ENCODE measurements at places on chromosomes 1 and 21. TPM values are rescaled to one million over a fixed set of nuclear protein-coding genes. Genes with fewer than 3 reads are reported as not detected.
A peak's percentile ranks its signal among the peaks of the same experiment; 100 is the strongest.

Gene FAM72D
- total RNA-seq, result 0.32 TPM

Gene KCND3
- 19.7 TPM for total RNA-seq

Gene RAVER2
- 30.1 TPM for total RNA-seq

Gene VANGL1
- 5.2 TPM for total RNA-seq

Gene VANGL2
- total RNA-seq, result 1.9 TPM

Gene C1orf74
- total RNA-seq, result 1.9 TPM

Gene NRAS
- total RNA-seq, result 5.9 TPM

Gene FCAMR
- total RNA-seq, result not detected

Gene BRDT
- total RNA-seq, result not detected

Gene ITLN2
- not detected for total RNA-seq

Gene CRYAA
- total RNA-seq, result not detected

Gene GJA4
- 20.9 TPM for total RNA-seq

Gene TMPRSS15
- not detected for total RNA-seq

- peak; percentile 42 for DNase-seq
These were observed 56.2 kb downstream of the ST3GAL3 start for GRCh38 chr1:43763497-43763973.

- DNase-seq, result no peak
These were observed 15.1 kb upstream of the PODN start for GRCh38 chr1:53046930-53047329.

GRCh38 chr21:35565204-35565611, 495.1 kb downstream of the SETD4 start:
- DNase-seq, result no peak

- DNase-seq, result no peak
These were observed 553.4 kb downstream of the LTN1 start for GRCh38 chr21:28439251-28439650.

- no peak for DNase-seq
These were observed 81.8 kb downstream of the LYST start for GRCh38 chr1:235784950-235785349.

DNA sequence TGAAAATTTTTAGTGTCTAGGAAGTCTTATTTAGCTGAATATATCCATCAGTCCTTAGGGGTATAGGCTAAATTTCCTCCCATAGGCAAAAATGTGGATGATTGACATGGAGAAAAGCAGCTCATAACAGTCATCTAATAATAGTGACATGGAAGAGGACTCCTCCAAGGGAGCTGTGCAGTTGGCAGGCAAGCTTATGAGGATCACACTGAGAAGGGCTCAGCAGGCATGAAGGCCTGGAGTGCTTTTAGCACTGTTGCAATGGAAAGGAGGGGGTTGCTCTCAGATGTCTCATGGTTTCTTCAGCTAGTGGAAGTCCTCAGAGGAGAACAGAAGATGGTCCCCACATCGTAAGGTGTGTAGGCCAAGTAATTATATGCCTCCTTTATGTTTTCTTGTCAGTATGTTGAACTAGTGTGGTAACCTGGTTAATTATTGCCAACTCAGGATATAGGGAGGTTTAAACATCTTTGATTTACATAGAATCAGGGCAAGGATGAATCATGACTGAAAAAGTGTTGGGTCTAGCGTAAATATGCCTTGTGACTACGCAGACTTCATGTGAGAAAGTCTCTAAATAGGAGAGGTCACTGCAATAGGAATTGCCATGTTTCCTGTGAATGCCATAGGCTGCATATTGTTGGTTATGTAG, 18.9 kb downstream of the VN1R5 start:
- DNase-seq, result no peak

- no peak for DNase-seq
These were observed 9.3 kb downstream of the C1QB start for GRCh38 chr1:22662318-22662717.

- peak; percentile 79 for DNase-seq
These were observed 2.5 kb downstream of the COL6A1 start for GRCh38 chr21:45983981-45984551.

GRCh38 chr1:74733604-74734484, 892 bp downstream of the TYW3 start:
- DNase-seq, result no peak

GRCh38 chr1:35958558-35958957, 27.7 kb downstream of the AGO3 start:
- no peak for DNase-seq

GRCh38 chr1:6867729-6868659, 82.7 kb downstream of the CAMTA1 start:
- no peak for DNase-seq

DNA sequence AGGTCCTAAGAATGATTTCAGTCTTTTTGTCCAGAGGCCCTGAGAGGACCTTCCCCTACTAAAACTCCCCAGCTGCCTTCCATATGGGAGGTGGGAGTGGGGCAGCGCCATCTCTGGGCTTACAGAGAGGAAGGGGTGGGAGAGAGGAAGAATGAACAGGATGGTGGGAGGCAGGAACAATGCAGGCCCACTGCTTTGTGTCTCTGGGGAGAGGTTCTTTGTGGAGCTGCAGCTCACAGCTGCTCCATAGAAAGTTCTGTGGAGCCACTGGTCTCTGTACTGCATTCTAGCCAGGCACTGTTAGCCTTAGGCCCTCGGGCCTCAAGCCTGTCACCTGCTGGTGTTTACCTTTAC, 43.6 kb upstream of the A3GALT2 start:
- DNase-seq, result no peak

DNA sequence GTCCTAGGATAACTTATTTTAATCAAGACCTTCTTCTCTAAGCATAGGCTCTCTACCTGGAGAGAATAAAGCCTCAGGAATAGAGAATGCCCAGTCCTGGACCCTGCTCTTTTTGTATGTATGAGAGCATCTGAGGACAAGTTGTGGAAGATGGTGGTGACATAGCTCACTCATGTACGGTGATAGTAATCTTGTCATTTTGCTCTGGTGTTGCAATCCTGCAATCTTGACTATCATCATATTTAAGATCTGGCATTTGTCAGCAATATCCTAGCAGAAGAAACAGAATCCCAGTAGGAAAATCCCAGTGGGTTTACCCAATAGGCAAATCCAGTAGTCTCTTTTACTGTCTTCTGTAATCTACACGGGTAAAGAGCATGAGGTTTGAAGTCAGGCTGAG, 21.6 kb upstream of the SERBP1 start:
- DNase-seq, result no peak

DNA sequence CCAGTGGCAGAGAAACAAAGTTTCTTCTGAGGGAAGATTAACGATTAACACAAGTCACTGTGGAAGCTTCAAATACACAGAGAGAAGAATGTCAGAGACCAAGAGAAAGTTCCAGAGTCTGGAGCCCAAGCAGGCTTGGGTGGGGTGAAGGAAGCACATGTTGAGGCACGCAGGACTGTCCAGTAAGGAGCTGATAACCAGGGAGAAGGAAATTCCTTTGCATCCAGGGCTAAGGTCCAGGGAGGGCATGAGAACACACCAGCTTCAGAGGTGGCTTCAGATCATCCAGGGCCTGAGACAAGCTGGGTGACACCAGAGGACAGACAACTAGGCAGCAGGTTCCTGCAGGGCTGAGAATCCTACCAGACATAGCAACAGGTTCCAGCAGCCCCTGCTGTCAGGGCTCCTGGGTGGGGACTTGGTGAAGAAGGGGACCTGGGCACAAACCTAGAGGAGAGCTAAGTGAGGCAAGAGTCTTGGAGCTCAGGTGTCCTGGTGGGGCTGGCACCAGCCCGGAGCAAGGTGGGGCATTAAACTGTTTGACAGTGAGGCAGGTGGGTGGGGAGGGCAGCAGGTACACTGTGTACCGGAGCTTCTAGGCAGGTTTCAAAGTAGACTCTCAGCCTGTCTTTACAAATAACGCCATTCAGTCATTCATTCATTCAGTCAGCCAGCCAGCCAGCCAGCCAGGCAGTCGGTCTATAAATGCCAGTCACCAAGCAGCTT, 2.6 kb upstream of the SPRR1A start:
- no peak for DNase-seq

DNA sequence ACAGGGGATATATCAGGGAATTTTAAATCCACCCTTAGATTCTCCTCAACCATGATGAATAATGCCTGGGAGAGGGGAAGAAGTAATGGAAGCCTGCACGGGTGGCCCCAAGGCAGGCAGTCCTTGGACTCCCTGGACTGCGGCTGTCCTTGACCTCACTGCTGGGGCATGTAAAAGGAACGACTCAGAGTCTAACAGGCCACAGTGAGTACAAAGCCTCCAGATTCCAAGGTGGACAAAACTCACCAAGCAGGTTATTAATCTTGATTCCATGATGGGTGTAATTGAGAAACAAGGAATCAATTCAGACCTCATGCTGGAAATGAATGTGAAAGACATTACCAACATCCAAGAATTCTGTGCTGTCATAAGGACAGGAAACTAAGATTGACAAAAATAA, 13.0 kb upstream of the ARHGAP29 start:
- no peak for DNase-seq

DNA sequence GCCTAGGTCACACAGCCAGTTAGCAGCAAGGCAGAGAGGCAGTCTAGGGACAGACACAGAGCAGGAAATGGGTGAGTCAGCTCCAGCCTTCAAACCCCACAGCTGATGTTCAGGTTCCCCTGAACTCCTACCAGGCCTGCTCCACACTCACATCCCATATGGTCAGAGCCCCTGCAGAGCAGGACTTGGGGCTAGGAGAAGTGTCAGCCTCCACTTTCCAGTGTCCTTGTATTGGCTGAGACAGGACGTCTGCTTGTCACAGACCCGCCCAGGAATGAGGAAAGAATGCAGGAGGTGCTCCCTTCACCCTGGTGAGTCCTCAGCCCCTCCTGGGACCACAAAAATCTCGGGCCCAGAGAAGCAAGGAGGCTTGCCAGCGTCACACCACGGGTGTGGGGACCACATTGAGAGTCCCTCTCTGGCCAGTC, 92.5 kb downstream of the LACTBL1 start:
- DNase-seq, result no peak

DNA sequence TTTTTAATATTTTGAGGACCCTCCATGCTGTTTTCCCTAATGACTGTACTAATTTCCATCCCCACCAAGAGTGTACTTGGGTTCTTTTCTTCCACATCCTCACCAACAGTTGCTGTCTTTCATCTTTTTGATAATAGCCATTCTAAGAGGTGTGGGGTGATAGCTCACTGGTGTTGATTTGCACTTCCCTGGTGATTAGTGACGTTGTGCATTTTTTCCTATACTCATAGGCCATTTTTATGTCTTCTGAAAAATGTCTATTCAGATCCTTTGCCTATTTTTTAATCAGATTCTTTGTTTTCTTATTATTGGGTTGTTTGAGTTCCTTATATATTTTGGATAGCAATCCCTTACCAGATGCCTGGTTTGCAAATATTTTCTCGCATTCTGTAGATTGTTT, 64.2 kb downstream of the FCRL5 start:
- no peak for DNase-seq

DNA sequence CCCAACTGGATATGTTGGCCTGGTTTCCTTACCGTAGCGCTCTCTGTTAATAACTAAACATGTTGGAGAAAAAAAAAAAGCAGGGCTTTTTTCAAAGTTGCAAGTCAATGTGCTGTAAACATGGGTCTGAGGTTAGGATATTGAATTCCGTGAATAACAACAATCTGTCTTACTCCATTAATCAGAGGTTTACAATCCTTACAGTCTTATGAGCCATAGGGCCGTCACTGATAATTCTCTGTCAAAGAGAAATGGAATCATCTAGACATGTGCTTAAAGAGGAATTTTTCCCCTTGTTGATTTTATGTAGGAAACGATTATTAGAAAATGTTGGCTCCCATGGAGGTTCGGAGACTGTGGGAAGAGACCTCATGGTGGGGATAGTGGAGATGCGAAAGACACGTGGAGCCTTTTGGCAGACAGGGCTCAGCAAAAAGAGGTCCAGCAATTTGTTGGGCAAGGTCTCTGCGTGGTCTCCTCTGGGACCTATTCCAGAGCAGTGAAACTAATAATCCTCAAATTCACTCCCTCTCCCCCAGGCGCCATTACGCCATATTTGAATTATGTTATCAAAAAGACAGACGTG, 83.5 kb upstream of the CLDN14 start:
- no peak for DNase-seq

- DNase-seq, result no peak
These were observed 62.0 kb upstream of the USP25 start for GRCh38 chr21:15667819-15668218.

DNA sequence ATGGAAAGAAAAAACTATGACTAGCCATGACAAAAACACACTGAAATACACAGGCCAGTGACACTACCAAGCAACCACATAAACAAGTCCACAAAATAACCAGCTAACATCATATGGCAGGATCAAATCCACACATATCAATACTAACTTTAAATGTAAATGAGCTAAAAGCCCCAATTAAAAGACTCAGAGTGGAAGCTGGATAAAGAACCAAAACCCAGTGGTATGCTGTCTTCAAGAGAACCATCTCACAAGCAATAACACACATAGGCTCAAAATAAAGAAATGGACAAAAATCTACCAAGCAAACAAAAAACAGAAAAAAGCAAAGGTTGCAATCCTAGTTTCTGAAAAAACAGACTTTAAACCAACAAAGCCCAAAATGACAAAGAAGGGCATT, 476.2 kb upstream of the BEND5 start:
- no peak for DNase-seq

- DNase-seq, result peak; percentile 80
These were observed at the start of gene ACTN2 for GRCh38 chr1:236685917-236686814. TSS of gene ACTN2 (plus strand) at chr1:236686499. CDS start at chr1:236686674, 175 bp downstream.

- DNase-seq, result no peak
These were observed 14.7 kb upstream of the CYYR1 start for GRCh38 chr21:26587736-26588201.

All from Right ventricle myocardium superior (tissue), 1 donor.